ENCODE measurements at places on chromosomes 6 and 20. TPM values are rescaled to one million over a fixed set of nuclear protein-coding genes. Genes with fewer than 3 reads are reported as not detected.

GRCh38 chr6:80347101-80347500 lies 240.6 kb downstream of the BCKDHB start:
- DNase-seq: no peak

GRCh38 chr6:141988954-141989705 lies 143.6 kb upstream of the GJE1 start:
- DNase-seq: no peak

DNA sequence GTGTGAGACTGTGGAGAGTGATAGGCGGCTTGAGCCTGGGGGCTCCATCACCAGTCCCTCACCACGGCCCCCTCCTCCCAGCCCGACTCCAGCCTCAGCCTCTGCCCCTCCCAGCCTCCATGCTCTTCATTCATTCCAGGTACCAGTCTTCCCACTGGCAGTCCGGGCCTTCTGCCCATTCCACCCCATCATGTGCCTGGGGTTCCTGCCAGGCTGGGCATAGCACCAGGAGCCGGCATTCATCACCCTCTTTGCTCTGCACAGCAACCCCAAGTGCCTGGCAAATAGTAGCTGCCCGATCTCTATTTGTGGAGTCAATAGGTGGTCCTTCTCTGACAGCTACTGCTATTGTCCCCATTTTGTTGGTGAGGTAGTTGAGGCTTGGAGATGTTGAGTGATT lies 39.6 kb upstream of the GTSF1L start:
- DNase-seq: peak; percentile 70

The LY6G6D gene
- not detected for total RNA-seq

The OR2H2 gene
- total RNA-seq: not detected

DNA sequence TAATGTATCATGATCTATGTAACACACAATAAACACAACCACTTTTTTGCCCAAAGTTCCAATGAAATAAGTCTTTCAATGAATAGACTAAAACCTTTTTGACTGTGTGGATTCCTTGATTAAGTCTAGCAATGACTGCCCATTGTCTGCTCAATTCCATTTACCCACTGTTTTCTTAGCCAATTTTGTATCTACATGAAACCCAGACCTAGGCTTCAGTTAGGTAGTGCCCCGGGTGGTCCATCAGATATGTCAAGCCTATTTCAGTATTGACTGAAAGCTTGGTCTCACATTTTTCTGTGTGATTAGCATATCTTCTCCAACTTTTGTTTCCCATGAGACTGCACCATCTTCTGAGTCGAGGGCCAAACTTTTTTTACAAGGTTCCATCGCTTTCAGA lies 615.0 kb downstream of the C6orf118 start:
- no peak for DNase-seq

The PROKR2 gene
- 8.5 TPM for total RNA-seq

- DNase-seq: no peak
Observed at GRCh38 chr6:76843054-76843822, 620.1 kb downstream of the HTR1B start.

The LY6G6F gene
- not detected for total RNA-seq

All from dorsolateral prefrontal cortex (tissue), 122 donors.